AG20443 (cell line): ENCODE measurements at places on chromosomes 6 and 20.
A peak's percentile ranks its signal among the peaks of the same experiment; 100 is the strongest.

GRCh38 chr6:31729515-31729978 is 448 bp upstream of the DDAH2 start:
- peak; percentile 95 for DNase-seq

- no peak for DNase-seq
Observed at GRCh38 chr6:46269447-46270229, 98.9 kb upstream of the ENPP5 start.

- DNase-seq = no peak
Observed at GRCh38 chr6:118719351-118720124, 68.1 kb upstream of the CEP85L start.

DNA sequence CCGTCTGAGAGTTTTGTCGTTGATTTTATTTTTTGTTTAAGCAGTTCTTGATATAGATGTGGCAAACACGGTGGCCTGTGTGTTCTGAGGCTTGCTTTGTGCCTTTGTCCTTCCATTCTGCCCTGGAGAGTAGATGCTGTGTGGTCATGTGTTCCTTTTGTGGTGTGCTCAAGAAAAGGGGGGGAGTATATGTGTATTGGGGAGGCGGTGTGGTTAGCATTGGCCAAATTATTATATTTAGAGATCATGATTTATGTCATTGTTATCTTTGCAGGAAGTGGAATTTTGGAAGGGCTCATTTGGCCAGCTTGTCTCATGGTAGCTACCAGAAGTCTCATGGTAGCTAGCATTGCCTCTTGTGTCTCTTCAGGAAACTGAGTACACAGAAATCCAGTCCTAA is 16.4 kb downstream of the RREB1 start:
- no peak for DNase-seq
